ENCODE measurements at places on chromosomes 2 and 18.

- peaks cover 35% of the 10 kb centered on the region for H3K36me3 ChIP-seq
- H3K4me1 ChIP-seq: peaks cover 60% of the 10 kb centered on the region
- peak overlapping the region; percentile 97 for H3K27ac ChIP-seq
- no peaks in the 10 kb centered on the region for H3K27me3 ChIP-seq
- DNase-seq: peak; percentile 58
Observed at GRCh38 chr2:8514796-8515758, 166.8 kb upstream of the ID2 start.

- DNase-seq: no peak
- H3K27me3 ChIP-seq: no peaks in the 10 kb centered on the region
- H3K4me1 ChIP-seq: peaks cover 17% of the 10 kb centered on the region
- H3K36me3 ChIP-seq: peaks cover 20% of the 10 kb centered on the region
- no peak overlapping the region for H3K27ac ChIP-seq
Observed at GRCh38 chr2:171241771-171242170, 81.1 kb upstream of the TLK1 start.

DNA sequence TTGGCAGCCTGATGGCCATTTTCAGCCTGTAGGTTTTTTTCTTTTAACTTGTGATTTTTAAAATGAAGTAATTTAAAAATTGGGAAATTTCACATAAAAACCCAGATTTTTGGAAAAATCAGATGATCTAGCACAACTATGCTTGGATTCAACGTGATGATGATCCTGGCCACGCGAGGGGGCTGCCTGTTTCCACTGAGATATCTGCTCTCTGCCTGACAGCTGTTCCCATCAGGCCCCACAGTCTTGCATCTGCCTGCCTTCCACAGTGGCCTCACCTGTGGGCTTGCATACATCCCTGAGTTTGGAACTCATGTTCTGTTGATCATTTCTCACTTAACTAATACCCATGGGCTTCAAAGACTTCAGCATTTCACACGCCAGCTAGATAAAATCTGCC, 92.1 kb upstream of the FZD5 start:
- H3K4me1 ChIP-seq: no peaks in the 10 kb centered on the region
- no peaks in the 10 kb centered on the region for H3K36me3 ChIP-seq
- H3K4me3 ChIP-seq: no peak overlapping the region

DNA sequence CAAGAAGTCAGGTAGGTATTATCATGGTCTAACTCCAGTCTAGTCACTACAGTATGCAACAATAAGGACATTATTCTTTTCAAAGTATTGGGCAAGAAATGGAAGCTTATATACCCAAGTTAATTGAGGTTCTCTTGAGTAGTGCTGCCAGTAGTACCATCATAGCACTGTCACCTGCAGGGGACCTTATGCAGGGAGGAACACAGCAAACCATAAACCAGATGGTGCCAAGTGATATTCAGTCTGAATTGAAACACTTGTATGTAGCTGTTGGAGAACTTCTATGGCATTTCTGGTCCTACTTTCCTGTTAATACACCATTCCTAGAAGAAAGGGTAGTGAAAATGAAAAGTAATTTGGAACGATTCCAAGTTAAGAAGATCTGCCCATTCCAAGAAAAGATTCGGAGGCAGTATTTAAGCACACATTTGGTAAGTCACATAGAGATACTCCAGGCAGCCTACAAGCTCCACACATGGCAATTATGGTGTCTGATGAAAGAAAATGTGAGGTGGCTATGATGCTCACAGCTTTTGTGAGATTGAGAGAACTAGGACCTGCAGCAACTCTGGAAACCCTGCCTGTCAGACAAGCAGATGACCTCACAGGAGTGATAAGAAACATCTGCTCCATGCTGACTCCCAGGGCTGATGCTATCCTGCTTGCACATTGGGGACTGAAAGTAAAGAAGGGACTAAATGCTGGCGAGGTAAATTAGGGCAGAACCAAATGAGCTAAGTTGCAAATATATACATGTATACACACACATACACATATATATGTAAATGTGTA, 174.7 kb downstream of the MC4R start:
- no peak overlapping the region for H3K27ac ChIP-seq
- H3K4me1 ChIP-seq: no peaks in the 10 kb centered on the region
- no peak overlapping the region for H3K4me3 ChIP-seq
- no peaks in the 10 kb centered on the region for H3K36me3 ChIP-seq
- no peaks in the 10 kb centered on the region for H3K27me3 ChIP-seq
- DNase-seq: no peak

GRCh38 chr2:144950899-144951560, 431.1 kb upstream of the ZEB2 start:
- no peak overlapping the region for H3K4me3 ChIP-seq
- no peaks in the 10 kb centered on the region for H3K36me3 ChIP-seq
- no peak for DNase-seq
- no peaks in the 10 kb centered on the region for H3K4me1 ChIP-seq
- H3K27ac ChIP-seq: no peak overlapping the region

Measured in activated T-helper 2 cell treated with anti-CD3 and anti-CD28 coated beads, Interferon-gamma antibody, Interleukin-2, Interleukin-4, amounts not matched to agents 10 μg/mL and 5 μg/mL and 100 μg/mL, durations not matched to agents 14 hours and 24 hours and 36 hours (primary cell).